ENCODE measurements at places on chromosomes 5 and 9.

DNA sequence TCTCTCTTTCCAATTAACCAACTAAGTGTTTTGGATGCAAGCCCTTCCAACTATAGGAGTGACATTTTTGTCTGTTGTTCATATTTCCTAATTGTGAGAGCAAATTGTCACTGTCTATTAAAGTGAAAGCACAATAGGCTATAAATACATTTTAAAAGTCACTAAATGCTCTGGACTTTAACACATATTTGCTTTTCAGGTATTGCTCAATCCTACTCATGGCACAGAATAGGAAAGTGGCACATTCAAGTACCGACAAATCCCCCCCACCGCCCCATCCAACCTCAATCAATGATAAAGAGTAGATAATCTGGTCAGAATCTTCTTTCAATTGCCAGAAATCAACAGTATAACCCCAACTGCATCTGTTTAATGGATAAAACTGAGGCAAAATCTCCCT lies 419.8 kb downstream of the PLK2 start:
- no peak for DNase-seq

GRCh38 chr5:6069496-6070185 lies 308.7 kb downstream of the MED10 start:
- DNase-seq = no peak

- DNase-seq = no peak
Measured at GRCh38 chr5:82425591-82425990, 147.4 kb upstream of the RPS23 start.

GRCh38 chr9:4400731-4401130 lies 89.5 kb upstream of the SLC1A1 start:
- DNase-seq = no peak

GRCh38 chr5:9198394-9198793 lies 347.5 kb downstream of the SEMA5A start:
- DNase-seq = no peak

DNA sequence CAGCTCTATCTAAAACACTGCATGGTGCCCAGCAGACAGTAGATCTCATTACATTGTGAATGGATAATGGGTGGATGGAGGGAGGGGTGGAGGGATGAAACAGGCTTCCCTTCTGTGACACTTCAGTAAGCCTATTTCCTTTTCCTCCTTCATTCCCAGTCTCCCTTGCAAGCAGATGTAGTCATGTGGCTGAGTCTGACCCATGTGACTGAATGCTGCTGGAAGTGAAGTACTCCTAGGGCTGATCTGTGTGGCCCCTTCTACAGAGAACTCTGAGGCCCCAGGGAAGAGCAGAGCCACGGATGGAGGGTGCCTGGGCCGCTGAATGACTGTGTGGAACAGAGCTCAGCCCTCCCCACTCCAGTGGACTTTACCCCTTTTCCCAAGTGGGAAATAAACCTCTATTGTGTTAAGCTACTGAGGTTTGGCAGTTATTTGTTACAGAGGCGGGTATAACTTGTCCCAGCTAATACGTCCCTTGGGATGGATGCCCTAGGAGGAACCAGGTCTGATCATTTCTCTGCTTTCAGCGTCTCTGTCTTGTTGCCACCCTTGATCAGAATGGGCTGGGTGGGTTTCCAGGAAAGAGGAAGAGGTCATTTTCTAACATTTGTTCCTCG lies 176.1 kb upstream of the MVB12B start:
- DNase-seq = no peak

- no peak for DNase-seq
Measured at GRCh38 chr5:63128018-63128417, 549.4 kb downstream of the LRRC70 start.

DNA sequence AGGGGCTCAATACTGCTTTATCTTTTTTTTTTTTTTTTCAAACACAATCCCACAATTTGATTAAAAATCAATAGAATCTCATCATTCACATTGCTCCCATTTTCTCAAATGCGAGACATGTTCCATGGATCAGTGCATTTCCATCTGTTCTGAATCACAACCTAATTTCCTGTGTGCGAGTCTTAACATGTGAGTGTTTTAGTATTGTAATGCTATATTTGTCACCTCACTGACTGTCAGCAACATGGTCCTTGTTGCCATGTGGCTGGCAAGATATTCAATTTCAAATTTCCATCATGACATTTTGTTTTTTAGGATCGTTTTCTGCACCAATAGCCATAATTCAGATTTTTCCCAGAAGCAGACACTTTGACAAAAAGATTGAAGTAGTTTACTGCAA lies 233.2 kb upstream of the PRDM9 start:
- DNase-seq = no peak

GRCh38 chr9:37761511-37761910 lies 7.9 kb downstream of the TRMT10B start:
- no peak for DNase-seq

DNA sequence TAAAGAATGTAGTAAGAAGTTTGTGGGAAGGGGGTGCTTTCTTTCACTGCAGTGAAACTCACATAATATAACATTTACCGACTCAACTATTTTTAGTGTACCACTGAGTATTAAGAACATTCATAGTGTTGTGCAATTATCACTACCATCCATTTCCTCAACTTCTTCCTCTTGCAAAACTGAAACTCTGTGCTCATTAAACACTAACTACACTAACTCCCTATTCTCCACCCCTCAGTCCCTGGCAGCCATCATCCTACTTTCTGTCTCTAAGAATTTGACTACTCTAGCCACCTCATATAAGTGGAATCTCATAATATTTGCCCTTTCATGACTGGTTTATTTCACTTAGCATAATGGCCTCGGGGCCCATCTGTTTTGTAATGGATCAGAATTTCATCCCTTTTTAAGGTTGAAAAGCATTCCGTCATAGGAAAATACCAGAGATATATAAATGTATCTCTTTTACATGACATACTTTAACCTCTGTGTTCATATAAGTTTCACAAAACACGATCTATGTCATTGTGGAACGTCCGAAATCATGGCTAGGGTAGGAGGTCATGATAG lies 56.3 kb upstream of the DIRAS2 start:
- DNase-seq = no peak

DNA sequence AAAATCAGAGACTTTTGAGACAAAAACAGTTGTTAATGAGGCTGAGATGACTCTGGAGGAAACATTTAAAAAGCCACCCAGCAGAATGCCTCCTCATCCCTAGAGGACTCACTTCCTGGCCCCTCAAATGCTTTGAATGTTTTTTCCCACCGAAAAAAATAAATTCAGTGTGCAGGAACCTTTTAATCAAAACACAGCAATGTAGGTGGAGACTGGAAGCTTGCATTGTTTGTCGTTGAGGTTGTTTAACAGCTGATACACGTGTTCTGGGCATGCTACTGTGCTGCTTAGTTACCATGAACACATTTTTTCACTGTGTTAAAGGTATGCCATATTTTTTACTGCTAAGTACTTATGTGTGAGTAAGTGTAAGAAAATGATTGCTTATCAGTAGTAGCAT lies 65.7 kb upstream of the ADCY2 start:
- no peak for DNase-seq

DNA sequence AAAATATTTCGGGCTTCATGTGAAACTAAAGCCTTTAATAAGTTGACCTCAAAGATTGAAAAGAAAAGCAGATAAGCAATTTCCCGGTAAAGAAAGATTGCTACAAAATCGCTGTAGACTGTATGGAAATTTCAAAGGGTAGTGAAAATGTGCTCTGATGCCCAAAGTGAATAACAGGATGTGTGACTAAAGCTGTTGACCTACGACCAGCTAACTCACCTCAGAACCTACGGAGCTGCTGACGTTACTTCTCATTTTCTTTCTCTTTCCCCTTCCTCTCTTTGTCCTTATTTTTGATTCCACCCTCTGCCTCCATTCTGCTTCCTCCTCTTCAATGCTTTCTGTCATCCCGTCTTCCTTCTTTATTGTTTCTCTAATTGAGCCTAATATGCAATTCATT lies 103.2 kb downstream of the PDE4D start:
- DNase-seq = no peak

DNA sequence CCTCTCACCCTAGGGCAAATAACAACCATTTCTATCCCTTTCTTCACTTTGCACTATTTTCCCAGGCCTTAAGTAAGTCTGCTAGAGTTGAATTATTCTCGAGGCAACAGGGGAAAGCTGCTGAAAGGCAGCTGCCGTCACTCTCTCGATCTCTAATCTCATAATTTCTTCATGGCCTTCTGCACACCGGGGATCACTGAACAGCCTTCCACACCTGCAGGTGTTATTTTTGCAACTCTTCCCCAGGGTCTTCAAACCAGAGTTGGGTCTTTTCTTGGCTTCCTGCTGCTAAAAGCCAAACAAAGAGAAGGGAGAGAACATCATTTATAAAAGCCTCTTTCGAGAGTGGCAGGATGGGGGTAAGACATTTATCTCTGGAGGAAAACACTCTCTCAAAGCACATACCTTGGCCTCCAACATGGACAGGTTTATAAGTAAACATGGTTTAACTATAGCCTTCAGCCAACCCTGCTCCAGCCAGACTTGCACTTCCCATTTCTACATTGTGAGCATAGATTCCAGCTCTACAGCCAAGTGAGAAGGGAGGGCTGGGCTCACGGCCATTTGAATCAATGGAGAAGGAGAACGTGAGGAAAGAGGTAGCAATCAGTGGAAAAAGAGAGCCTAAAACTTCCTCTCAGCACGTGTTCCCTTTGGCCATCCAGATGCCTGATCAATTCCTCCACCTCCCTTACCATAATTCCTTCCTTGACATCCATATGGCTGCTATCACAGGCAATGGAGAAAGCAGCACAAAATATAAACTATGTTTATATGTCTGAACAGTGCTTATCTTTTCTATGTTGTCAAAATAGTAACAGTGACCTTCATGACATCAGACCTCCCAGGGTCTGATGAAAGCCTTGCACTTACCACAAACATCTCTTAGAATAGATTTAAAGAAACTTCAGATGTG lies 464.9 kb downstream of the TLE1 start:
- DNase-seq = no peak

DNA sequence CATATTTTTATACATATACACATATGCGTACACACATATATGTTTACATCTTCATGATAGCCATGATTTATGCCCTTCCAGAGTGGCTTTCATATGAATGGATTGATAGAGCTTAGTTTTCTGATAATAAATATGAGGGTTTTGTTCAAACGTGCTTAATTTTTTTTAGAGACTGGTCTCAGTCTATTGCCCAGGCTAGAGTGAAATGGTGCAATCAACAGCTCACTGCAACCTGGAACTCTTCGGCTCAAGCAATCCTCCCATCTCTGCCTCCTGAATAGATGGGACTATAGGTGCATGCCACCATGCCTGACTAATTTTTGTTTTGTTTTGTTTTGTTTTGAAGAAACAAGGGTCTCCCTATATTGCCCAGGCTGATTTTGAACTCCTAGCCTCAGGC lies 48.6 kb upstream of the ZSWIM6 start:
- no peak for DNase-seq

DNA sequence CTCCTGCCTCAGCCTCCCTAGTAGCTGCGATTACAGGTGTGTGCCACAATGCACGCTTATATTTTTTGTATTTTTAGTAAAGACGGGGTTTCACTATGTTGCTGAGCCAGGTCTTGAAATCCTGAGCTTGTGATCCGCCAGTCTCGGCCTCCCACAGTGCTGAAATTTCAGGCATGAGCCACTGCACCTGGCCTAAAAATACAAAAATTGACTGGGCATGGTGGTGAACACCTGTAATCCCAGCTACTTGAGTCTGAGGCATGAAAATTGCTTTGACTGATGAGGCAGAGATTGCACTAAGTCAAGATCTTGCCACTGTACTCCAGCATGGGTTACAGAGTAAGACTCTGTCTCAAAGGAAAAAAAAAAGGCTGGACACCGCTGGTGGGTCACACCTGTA lies 13.1 kb upstream of the DYNC2I2 start:
- DNase-seq = no peak

DNA sequence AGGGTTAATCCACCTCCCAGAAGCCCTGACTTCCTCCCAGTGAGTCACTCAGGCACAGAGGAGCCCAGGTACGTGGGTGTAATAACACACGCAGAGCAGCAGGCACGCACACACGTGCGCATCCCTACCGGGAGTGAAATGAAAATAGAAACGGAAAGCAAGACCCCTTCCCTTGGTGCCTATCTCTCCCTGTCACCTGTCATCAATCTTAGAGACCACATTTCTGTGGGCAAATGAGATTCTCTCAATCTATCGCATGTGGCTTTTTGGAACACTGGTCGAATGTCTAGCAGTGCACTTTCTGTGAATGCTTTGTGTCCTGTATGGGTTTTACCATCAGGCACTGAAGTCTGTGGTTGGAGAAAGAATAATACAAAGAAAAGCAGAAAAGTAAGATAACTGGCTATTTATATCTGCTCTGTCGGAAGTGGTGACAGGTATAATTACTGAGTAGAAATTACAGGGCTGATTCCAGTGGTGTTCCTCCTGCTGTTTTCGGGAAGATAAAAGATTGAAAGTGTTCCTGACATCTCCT lies 137.7 kb upstream of the GRIA1 start:
- no peak for DNase-seq

GRCh38 chr5:10214041-10214440 lies 35.6 kb downstream of the ATPSCKMT start:
- no peak for DNase-seq

GRCh38 chr9:94956731-94957130 lies 230.2 kb downstream of the AOPEP start:
- no peak for DNase-seq

DNA sequence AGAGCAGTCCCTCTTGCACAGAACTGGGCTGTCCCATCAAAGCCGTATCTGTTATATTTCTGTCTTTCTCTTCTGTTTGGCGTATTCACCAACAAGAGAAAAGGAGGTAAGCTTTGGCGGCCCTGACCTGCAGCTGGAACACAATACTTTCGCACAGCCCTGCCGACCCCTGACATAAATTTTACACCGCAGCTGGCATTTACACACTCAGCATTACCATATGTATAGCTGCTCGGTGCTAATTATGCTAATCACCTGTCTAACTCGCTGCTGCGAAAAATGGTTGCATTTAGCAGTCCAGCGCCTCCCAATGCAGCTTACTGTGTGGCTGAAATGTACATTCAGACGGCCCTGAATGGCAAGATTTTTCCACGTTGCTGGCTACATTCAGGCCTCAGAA lies 20.8 kb downstream of the PTCH1 start:
- DNase-seq = no peak

DNA sequence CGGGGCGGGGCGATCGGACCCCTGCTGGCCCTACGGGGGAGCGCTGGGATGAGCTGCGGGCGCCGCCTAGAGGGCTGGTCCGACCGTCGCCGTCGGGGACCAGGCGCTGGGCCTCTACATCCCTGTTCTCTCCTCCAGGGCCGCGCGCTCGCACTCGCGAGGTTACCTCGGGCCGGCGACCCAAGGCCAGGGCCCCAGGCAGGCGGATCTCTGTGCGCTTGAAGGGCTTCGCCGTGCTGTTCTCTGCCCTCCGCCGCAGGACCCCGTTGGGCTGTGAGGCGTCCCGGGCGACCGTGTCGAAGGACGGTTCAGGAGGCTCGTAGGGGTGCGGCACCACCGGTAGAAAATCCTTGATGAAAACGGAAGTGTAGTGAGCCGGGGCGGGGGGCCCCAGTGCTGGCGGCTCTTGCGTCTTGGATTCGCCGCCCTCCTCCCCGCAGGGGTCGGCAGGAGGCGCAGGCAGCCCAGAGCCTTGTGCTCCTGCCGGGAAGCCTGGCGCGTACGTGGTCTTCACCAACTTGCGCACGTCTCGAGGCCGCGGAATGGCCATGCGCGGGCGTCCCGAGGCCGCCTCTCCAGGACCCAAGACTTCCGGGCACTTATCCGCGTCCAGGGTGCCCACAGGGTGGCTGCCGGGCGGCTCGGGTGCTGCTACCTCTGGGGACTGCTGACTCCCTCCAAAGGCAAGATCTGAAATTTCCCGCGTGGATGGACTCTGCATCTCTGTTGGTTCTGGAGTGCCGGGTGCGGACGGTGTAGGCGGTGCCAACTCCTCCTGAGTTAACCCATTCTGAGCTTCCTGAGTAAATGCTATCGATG lies 2.0 kb downstream of the PROB1 start:
- no peak for DNase-seq

- no peak for DNase-seq
Measured at GRCh38 chr5:6398570-6399230, 20.4 kb upstream of the MED10 start.

Data from T1000 (cell line).